Effector CD4-positive, alpha-beta T cell (primary cell): ENCODE measurements at places on chromosomes 7 and 10.

- DNase-seq, result no peak
Observed at GRCh38 chr7:70047891-70048448, 449.7 kb downstream of the AUTS2 start.

DNA sequence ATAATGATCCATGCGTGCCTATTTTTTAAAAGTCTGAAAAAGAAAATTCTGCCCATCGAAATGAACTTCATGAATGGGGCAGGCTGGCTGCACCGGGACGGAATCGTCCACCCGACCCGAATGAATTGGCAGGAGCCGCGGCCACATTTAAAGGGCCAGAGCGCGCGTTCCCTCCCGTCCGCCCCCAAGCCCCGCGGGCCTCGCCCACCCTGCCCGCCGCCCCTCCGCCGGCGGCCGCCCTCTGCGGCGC, 319 bp upstream of the GATA3 start:
- no peak for DNase-seq

GRCh38 chr10:79147796-79148451, 79.2 kb downstream of the ZMIZ1 start:
- DNase-seq, result no peak

- no peak for DNase-seq
Observed at GRCh38 chr7:17994079-17994850, 33.4 kb downstream of the PRPS1L1 start.

DNA sequence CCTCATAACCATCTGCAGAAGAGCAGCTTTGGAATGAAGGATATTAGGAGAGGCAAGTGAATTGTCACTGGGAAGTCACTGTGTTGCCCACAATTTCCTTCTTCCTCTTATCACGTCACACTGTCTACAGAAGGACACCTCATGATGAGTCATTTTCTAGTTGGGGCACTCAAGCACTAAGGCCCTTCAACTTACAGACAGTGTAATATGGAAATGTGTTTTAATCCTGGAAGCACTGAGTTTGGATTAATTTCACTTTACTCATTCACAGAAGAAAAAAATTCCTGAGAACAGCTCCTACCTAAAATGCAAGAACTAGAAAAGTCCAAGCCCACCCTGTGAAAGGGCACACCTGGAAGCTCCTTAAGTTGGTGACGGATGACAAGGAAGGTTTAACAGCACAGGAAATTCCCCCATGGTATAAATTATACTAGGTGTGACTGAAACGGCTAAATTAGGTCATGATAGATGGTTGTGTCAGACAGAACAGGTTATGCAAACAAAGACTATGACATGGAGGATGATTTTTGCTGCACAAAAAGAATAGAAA, 56.6 kb downstream of the PARD3 start:
- no peak for DNase-seq

DNA sequence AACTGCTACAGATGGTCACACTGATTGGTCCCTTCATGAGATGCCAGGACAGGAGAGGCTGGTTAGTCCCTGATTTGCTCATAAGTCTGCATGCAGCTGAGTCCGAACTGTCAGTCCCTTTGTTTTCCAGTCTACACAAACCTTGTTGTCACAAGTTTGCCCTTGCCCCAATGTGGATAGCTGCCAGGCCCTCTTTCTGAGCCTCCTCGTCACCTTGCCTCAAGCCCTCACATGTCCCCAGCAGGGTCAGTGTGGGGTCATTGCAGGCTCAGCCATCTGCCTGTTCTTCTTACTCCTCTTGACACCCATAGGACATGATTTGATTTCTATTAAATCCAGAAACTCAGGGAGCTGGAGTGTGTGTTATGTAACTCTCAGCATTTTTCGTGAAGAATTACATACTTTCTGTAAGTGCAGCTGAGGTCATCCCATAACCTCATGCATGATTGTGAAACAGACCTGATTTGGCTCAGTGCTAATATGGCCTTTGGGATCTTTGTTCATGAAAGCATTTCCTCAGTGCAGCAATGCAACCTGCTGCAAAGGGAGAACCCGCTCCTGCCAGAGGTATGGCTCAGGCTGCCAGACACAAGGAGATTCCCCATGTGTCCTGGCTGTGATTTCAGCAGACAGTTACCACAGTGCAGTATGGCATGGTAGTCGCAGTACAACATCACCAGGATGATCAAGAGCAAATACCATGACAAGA, 70.0 kb upstream of the ZMIZ2 start:
- no peak for DNase-seq

GRCh38 chr10:68553138-68553537, 7.0 kb upstream of the TET1 start:
- no peak for DNase-seq

DNA sequence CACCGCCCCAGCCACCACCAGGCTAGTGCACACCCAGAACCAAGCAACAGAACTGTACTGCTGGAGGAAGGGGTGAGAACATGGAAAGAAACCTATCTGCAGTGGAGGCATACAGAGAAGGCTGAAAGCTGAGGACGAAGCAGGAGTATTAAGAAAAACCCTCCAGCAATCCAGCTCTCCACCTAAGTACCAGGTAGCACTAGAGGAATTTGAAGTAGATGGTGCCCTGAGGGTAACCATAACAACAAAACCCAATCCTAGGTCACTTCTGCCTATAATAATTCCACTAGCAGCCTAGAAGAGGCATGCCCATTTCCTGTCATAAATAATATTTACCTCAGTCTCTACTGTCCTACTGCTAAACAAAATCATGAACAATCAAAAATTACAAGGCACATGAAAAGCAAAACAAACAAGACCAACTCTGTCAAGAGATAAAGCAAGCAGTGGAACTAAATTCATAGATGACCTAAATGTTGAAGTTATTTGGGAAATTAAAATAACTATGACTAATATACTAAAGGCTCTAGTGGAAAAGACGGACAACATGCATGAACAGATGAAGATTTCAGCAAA, 51.1 kb downstream of the HYCC1 start:
- no peak for DNase-seq

- DNase-seq, result no peak
Observed at GRCh38 chr7:66452165-66452564, 176.5 kb upstream of the KCTD7 start.
